ENCODE measurements at places on chromosomes 16 and 17.

GRCh38 chr17:41284546-41284945 is 9.0 kb downstream of the KRTAP9-7 start:
- DNase-seq: no peak

GRCh38 chr17:56710986-56711385 is 117.5 kb downstream of the NOG start:
- DNase-seq: no peak

GRCh38 chr16:89915303-89916232 is 3.1 kb upstream of the MC1R start:
- no peak for DNase-seq

GRCh38 chr16:74867281-74867849 is 92.7 kb upstream of the FA2H start:
- no peak for DNase-seq

GRCh38 chr17:81518785-81519283 is 6.2 kb upstream of the ACTG1 start:
- DNase-seq: no peak

GRCh38 chr16:74372369-74372768 is 3.7 kb upstream of the NPIPB15 start:
- no peak for DNase-seq

GRCh38 chr16:81214745-81215166 is 23.7 kb upstream of the BCO1 start:
- no peak for DNase-seq

- no peak for DNase-seq
Measured at GRCh38 chr17:76074390-76075363, at the start of gene GALR2. GALR2 (plus strand) TSS chr17:76074781; CDS start chr17:76074884, 103 bp downstream.

- no peak for DNase-seq
Measured at GRCh38 chr16:65229191-65229662, 107.4 kb upstream of the CDH11 start.

- DNase-seq: no peak
Measured at GRCh38 chr17:3762922-3763776, 37.8 kb downstream of the ITGAE start.

Measured in NCI-H1092 treated with DMSO at 0.1 percent for 48 hours (cell line).